SW480 (cell line): ENCODE measurements at places on chromosomes 11 and 22.

DNA sequence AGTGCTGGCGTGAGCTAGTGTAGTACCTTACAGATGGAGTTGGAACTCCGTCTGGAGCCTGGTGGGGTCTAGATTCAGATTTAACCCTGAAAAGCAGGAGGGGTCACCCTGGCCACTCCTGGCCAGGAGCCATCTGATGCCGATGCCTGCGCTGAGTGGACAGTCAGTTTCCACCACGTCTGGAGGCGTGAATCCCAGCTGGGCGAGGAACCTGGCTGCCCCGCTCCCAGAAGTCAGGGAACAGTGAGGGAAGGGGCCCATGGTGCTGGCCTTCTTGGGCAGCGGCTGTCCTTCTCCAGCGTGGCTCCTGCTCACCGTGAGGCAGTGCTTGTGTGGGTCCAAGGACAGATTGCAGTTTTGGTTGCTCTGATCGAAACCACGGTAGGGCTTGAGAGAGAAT is 76.3 kb downstream of the PARVB start:
- DNase-seq = no peak

- DNase-seq = no peak
Measured at GRCh38 chr11:115691030-115691429, 186.8 kb upstream of the CADM1 start.

DNA sequence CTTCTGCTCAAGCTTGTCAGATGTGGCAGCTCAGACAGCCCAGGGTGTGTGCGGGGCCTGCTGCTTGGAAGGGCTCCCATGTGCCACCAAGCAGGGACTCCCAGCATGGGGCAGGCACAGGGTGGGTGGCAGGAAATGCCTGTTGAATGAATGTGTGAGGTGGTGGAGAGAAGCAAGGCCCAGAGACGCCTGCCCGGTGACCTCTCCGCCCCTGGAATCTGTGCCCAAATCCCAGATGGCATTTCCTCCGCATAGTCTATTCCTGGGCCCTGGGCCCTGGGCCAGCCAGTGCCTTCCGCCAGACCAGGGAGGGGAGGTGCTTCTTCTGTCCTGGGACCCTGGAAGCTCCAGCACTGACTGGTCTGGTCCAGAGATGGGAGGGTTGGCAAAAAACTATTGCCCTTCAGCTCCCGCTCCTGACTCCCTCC is 3.7 kb downstream of the CST6 start:
- DNase-seq = peak; percentile 47

- no peak for DNase-seq
Measured at GRCh38 chr11:35787013-35787504, 124.5 kb downstream of the TRIM44 start.

DNA sequence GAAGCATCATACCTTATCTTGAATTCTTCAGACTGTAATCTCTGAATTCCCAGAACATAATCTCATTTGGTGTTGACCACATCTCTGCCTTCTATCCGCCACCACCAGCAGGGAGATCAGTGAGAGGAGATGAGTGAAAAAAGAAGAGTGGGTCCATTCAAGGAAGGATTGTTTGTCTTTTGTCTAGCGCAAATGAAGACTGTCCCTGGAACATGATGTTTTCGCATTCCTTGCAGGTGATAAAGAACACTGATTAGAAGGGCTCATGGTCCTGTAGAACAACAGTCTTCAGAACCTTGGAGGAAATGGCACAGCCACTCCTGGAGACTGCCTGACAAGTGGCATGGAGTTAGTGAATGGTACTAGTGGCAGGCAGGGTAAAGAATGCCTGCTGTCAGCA is 869.6 kb downstream of the JRKL start:
- DNase-seq = no peak

DNA sequence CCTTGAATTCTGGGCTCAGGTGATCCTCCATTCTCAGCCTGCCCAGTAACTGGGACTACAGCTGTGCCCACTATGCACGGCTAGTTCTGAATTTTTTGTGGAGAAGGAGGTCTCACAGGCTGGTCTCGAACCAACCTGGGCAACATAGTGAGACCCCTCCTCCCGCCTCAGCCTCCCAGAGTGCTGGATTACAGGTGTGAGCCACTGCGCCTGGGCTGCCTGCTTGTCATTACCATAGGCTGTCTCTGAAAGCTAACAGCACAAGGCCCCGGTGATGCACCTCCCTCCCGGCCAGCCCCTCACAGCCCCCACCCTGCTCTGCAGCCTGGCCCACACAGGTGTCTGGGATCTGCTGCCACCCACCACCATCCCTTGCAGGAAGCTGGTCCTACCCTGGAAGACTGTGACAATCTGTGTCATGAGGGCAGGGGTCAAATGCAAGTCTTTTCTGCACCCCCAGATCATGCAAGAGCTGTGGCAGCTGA is 82.4 kb downstream of the DGCR2 start:
- no peak for DNase-seq

GRCh38 chr22:37581504-37581903 is 1.6 kb upstream of the LGALS2 start:
- DNase-seq = no peak

DNA sequence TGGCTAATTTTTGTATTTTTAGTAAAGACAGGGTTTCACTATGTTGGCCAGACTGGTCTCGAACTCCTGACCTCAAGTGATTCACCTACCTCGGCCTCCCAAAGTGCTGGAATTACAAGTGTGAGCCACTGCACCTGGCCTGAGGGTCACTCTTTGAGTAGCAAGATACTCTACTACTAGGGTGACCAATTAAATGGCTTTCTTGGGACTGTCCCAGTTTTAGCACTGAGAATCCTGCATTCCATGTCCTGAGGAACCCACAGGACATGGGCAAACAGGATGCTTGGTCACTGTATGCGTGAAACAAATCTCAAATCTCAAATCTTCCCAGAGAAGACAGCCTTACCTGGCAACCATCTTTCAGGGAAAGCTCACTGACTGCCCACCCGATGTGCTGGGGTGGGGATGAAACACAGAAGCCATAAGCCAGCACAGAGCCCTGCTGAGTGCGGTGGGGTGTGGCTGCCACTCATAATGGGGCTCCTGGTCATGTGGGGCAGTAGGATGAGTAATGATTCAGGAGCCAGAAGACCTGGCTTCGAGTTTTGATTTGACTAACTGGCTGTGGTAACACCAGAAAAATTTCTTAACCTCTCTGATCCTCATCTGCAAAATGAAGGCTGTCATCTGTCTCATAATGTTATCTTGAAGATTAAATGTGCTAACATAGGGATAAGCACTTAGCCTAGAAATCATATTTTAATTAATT is 11.5 kb downstream of the CLMP start:
- peak; percentile 10 for DNase-seq

GRCh38 chr11:69377953-69378302 is 84.0 kb downstream of the MYEOV start:
- no peak for DNase-seq

DNA sequence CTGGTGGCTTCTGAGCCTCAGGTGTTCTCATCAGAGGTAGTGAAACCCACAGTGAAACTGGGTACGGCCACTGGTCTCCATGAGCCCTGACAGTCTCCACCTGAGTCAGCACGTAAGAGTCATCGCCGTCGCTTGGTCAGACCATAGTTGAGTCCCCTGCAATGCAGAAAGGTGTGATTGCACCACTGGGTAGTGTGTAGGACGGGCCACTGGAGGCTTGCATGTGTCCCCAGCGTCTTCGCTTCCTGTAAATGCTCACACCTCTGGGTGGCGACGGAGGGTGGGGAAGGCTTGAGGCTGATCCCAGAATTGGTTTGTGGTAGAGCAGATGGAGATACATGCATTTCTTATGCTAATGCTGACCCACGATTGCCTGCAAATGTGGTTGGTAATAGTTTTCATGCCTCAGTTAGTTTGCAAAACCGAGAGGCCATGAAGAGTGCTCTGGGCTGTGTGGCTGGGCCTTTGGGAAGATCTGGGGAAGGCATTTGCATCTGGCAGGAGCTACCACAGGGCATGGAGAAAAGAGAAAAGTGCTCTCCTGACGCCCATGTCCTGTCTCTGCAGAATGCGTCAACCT is 26.5 kb downstream of the CTTN start:
- no peak for DNase-seq

DNA sequence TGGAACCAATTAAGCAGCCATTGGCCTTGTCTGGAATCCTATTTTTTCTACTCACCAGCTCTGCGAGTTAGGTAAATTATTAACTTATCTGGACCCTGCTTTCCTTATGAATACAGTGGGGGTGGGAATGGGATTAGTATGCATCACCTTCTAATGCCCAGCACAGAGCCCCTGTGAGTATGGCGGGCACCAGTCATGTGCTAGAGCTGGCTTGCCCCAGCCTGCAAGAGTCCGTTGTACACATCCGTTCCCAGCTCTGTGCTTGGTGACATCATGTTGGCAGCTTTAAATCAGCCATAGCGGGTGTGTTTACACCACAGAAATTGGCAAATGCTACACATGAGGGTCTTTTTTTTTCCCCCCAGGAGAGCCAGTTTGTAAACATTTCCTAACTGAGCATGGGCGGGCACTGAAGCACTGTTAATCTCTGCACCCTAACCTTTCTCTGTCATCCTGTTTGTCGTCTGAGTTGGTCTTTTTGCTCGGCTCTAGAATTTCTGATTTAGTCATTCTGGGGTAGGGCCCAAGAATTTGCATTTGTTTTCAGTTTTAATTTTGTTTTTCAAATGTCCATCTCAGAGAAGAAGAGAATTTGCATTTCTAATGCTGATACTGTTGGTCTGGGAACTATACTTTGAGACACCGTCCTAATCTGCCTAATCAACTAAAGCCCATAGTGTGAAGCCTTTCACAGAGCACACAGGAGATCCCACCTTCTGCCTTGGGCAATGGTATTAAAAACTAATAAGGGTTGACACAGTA is 130.3 kb upstream of the TBCEL start:
- peak; percentile 11 for DNase-seq

DNA sequence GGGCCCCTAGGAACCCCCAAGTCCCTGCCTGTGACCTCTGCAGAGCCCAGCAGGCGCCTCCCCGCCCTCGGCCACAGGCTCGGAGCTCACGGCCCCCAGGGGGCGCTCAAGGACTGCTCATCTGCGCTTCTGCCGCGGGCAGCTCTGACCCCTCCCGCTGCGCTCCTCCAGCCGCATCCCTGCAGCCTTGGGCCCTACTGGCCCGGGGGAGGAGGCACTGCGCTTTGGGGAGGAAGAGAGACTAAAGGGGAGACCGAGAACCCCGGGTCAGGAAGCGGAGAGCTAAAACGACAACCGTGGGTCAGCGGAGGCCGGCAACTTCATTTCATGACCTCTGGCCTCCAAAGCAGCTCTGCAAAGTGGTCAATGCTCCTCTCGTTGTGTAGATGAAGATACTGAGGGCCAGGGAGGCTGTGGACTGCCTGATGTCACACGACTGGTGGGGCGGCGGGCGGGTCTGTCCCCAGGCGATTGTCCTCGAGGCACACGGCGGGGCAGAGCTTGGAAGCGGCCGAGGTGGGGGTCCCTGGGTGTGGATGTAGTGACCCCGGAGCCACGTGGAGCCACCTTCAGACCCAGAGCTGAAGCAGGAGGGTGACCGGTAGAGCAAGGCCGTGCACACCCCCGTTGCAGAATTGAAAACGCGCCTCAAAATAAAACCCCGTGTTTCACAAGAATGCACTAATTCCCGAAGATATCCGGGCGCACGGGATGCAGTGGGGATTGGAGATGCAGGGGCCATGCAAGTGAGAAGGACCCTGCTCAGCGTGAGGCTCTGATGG is 2.7 kb upstream of the KRTAP5-6 start:
- peak; percentile 76 for DNase-seq

GRCh38 chr22:49235463-49236300 is 592.0 kb downstream of the BRD1 start:
- DNase-seq = no peak

- no peak for DNase-seq
Measured at GRCh38 chr11:94802501-94802900, 34.3 kb downstream of the AMOTL1 start.

GRCh38 chr11:23789938-23790371 is 706.9 kb upstream of the LUZP2 start:
- peak; percentile 88 for DNase-seq
